NCI-H2227 treated with DMSO at 0.1 percent for 48 hours (cell line): ENCODE measurements at places on chromosomes 4 and X.

DNA sequence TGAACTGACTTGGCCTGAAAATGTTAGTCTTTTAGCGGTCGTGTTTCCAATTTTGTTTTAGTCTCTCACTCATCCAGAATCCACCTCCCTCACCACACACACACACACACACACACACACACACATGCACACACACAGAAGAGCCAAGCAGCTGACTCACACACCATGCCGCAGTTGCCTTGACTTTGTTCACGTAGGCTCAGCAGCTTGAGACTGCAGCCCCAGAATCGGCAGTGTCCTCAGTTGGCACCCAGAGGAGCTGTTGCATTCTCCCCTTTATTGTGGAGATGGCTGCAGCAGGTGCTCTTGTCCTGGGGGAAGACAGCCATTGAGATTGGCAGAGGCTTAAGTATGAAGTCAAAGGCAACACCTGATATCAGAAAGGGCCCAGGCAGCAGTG is 20.9 kb upstream of the XPNPEP2 start:
- no peak for DNase-seq

GRCh38 chrX:131366407-131366806 is 77.3 kb upstream of the IGSF1 start:
- DNase-seq = no peak

DNA sequence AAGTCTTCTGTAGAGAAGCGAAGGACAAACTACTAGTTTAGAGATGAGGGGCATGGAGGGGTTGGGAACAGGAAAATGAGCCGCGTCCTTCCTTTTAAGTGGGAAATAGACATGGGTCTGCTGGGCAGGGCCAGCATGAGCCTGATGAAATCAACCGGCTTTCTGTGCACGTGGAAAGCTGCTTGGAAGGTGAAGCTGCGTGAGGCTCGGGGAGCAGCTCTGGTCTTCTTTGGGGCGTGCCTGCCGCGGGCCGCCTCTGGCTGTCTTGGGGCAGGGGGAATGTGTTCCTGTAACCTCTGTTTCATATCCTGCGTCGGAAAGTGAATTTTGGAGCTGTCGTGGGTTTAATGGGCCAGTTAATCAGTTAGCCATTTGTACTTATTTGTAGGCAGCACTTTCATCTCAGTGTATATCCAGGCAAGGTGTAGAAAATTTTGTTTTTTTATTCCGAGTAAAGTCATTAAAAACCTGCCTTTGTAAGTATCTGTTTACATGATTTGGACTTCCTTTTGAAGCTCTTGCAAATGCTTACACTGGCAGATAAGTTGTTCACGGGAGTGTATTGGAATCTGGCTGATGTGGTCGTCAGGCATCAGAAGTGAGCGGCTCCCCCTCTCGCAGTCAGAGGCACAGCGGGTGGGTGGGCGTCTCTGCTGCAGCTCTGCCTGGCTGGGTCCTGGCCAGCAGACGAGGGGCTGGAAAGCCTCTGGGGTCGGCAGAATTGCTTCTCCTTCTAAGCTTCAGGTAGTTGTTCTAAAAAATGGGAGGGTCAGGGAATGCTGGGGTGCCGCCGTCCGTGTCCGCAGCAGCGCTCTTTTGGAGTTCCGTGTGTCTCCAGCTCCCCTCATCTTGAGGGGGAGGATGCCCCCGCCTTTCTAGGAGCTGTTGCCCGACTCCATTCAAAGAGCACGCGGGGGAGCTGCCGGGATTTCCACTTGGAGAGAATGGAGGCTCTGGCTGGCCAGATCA is 70.5 kb upstream of the HGFAC start:
- no peak for DNase-seq

GRCh38 chr4:53702334-53703266 is 111.3 kb upstream of the LNX1 start:
- DNase-seq = peak; percentile 28

DNA sequence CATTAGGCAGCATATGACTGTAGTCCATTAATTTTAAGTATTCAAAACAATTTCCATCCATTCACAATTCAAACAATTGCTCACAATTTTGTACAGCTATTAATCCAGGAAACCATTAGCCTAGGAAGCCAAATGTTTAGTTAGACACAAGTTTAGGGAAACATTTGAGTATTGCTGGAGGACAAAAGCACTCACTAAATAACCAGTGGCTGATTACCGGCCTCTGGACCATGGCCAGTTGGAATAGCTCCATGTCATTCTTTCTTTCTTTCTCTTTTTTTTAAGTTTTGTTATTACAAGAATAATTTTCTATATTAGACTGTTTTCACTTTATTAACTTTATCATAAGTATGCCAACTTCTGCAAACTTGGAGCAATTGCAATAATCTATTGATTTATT is 31.3 kb downstream of the TRIML2 start:
- DNase-seq = no peak

DNA sequence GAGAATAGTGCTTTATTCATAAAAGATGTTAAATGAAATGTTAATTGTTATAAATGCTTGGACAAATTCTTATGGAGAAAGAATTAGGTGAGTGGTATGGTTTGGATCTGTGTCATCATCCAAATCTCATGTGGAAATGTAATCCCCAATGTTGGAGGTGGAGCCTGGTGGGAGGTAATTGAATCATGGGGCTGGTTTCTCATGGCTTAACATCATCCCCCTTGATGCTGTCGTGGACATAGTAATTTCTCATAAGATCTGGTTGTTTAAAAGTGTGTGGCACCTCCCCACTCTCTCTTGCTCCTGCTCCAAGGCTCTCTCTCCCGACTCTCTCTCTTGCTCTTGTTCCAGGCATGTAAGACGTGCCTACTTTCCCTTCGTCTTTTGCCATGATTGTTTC is 22.5 kb downstream of the GYPE start:
- no peak for DNase-seq

- DNase-seq = no peak
Observed at GRCh38 chr4:183256756-183257385, 63.2 kb downstream of the CLDN22 start.

GRCh38 chrX:103747163-103747562 is 29.5 kb upstream of the PLP1 start:
- no peak for DNase-seq

DNA sequence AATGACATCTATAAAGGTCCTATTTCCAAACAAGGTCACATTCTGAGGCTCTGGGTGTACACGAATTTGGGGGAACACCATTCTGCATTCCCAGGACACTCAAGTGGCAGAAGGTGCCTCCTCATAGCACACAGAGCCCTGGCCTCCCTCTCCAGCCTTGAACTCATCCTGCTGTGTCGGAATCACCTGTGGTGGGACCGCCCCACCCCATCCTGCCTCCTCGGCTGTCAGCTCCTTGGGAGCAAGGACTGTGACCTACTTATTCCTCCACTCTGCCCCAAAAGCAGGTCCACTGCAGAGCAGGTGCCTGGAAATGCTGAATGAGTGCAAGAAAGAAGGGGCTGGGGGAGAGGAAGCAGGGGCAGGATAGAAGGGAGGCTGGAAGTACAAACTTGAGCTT is 33.5 kb downstream of the HTRA3 start:
- no peak for DNase-seq

GRCh38 chrX:100687546-100687945 is 43.5 kb downstream of the SRPX2 start:
- DNase-seq = no peak

DNA sequence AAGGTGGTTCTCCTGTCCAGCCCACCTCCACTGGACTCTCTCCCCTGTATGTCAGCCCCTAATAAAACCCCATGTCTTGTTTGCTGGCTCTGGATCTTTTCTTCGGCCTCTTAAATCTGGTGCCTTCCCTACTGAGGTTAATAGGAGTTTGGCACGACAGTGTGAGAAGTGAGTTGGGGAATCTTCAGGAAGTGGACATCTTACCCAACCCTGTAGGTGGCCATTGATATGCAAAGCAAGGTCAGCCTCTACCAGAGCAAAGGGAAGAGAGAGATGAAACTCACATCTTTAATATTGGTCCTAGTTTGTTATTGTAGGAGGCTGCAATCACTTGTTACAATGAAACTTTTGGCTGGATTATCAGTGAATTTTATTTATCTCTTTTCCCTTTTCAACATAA is 111.7 kb downstream of the CHRDL1 start:
- DNase-seq = no peak

DNA sequence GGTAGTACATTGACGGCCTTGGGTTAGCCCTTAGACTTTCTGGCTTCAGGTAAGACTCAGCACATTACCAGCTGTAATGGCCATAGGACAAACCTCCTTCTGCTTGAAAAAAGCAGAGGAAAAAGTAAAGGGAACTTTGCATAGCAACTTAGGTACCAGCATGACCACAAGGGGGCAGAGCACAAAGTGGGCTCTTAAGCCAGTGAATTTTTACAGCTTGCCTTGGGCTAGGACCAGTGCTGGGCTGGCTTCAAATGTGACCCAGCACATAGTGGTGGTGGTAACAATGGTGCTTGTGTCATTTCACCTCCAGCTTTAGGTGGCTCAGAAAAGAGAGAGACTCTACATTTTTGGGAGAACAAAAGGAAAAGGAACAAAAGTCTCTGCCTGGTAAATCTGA is 66.1 kb downstream of the KLHL4 start:
- DNase-seq = no peak

- no peak for DNase-seq
Observed at GRCh38 chr4:174592985-174593335, 70.7 kb upstream of the HPGD start.
